ENCODE measurements at places on chromosomes 2 and 18.

DNA sequence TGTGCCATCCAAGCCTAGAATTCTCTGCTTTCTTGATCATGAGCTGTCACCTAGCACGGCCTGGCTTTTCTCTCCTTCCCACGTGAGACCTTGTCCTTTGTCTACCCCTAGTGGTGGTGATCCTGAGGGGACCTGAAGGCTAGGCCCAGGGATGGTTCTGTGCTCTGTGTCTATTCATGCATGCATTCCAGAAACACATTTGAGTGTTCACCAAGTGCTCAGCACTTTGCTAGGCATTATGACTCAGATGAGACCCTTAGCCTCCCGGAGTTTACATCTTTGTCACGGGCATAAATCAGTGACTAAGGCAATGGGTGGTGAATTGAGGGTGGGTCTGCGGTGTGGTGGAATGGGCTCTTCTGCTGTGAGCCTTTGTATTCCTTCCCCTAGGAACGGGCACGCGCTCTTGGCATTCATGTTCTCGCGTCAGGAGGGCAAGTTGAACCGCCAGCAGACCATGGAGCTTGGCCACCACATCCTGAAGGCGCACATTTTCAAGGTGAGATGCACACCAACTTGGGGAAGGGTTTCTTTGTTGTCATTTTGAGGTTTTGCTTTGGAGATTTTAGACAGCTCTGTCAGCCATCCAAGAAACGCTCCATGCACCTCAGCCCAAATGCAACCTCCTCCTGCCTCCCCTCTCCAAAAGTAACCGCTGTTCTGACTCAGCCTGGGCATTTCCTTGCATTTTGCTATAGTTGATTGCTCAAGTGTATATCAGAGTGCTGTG, 100.9 kb downstream of the WDSUB1 start:
- no peak overlapping the region for H3K27ac ChIP-seq
- H3K36me3 ChIP-seq: no peaks in the 10 kb centered on the region
- no peaks in the 10 kb centered on the region for H3K27me3 ChIP-seq
- H3K4me1 ChIP-seq: no peaks in the 10 kb centered on the region
- DNase-seq: no peak

DNA sequence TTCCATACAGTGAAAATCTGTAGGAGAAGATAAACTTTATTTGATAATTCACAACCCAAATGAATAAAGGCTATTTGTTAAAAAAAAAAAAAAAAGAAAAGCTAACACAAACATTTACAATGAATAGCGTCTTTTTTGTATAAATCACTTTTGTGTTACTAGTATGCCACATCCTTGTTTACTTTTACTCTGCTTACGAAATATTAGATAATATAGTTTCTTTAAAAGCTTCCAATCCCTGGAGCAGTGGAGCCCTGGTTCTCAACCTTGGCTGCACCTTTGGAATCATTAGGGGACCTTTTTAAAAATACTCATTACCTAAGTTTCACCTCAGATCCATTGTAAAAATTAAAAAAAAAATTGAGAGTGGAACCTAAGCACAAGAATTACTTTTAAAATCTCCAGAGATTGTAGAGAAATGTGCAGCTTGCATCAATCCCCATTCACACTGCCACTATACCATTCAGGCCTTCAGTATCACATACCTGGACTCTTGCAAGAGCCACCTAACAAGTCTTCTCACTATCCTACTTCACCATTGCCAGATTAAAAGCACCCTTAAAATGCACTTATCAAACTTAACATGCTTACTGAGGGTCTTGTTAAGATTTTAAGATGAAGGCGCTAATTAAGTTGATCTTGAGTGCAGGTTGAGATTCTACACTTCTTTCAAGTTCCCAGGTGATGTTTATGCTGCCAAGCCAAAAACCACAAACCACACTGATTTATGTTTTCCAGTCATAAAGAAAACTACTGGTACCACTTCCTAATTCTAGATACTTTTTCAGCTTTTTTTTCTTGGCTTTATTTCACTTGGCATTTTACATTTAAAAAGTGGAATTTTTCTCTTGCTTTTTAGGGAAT, 59.7 kb upstream of the ZC3H15 start:
- H3K4me1 ChIP-seq: no peaks in the 10 kb centered on the region
- H3K27ac ChIP-seq: no peak overlapping the region
- no peak for DNase-seq
- no peaks in the 10 kb centered on the region for H3K36me3 ChIP-seq
- H3K27me3 ChIP-seq: no peaks in the 10 kb centered on the region

GRCh38 chr2:131039908-131040660, 53.2 kb downstream of the FAM168B start:
- H3K27ac ChIP-seq: no peak overlapping the region
- peaks cover 9% of the 10 kb centered on the region for H3K27me3 ChIP-seq
- H3K4me3 ChIP-seq: no peak overlapping the region
- DNase-seq: no peak

GRCh38 chr2:112714836-112715631, 5.8 kb upstream of the NT5DC4 start:
- no peak for DNase-seq
- H3K27ac ChIP-seq: no peak overlapping the region
- no peak overlapping the region for H3K4me3 ChIP-seq
- H3K4me1 ChIP-seq: no peaks in the 10 kb centered on the region
- H3K27me3 ChIP-seq: no peaks in the 10 kb centered on the region
- no peaks in the 10 kb centered on the region for H3K36me3 ChIP-seq
